ENCODE measurements at places on chromosomes 4 and X.

DNA sequence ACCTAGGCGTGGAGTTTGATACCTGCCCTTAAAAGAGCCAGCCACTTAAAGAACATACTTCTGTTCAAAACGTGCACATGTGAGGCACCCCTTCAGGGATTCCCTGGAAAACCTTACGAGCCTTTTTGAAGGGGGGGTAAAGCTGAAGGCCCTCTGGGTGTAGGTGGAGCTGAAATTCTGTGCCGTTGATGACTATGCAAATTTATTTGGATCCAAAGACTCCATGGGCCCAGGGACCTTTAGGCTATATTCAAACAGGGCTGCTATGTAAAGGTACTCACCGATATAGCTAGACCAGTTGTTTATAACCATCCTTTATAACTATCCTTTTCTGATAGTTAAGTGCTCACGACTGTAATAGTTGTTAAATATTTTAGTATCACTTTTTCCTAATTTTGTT lies 40.3 kb upstream of the NFXL1 start:
- DNase-seq, result no peak

DNA sequence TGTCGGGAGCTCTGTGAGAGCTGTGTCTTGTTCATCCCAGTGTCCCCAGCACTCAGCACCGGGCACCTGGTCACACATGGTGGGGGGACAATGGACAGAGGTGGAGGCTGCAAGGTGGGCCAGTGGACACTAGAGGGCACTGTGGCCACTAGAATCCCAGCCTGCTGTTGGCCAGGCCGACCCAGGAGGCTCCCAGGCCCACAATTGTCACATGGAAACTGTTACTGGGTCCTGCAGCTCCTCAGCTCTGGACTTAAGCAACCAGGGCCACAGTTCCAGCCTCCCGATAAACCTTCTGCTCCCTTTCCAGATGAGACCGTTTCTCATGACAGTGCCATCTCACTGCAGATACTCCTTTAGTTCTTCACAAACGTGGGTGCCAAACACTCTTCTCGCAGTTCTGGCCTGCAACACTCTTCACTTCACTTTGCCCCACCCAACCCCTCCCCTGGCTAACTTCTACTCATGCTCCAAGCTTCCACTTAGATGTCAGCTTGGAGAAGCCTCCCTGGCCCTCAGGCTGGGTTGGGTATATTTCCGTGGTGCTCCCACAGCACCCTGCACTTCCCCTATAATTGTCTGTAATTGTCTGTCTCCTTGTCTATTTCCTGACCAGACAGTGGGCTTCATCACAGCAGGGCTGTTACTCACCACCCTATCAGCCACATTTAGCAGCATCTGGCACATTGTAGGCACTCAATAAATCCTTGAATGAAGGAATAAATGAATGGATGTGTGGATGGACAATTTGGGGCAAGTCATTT lies 3.5 kb upstream of the IQSEC2 start:
- peak; percentile 77 for DNase-seq

DNA sequence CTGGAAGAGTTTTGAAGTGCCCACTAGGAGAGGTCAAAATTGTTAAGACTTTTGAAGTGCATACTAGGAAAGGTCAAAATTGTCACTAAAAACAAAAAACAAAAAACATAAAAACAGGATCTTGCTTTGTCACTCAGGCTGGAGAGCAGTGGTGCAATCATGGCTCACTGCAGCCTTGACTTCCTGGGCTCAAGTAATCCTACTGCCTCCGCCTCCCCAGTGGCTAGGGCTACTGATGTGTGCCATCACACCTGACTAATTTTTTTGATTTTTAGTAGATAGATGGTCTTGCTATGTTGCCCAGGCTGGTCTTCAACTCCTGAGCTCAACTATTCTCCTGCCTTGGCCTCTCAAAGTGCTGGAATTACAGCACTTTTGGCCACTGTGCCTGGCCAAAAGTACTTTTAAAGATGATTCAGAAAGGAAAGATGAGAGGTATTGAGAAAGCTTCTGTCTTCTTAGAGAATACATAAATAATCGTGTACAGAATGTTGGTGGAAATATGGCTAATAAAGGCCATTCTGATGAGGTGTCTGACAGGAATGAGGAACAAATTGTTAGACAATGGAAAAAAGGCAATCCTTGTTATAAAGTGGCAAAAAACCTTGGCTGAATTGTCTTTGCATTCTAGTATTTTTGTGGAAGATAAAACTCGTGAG lies 43.3 kb upstream of the STX18 start:
- DNase-seq, result no peak

GRCh38 chr4:150852216-150852615 lies 162.9 kb downstream of the LRBA start:
- no peak for DNase-seq

DNA sequence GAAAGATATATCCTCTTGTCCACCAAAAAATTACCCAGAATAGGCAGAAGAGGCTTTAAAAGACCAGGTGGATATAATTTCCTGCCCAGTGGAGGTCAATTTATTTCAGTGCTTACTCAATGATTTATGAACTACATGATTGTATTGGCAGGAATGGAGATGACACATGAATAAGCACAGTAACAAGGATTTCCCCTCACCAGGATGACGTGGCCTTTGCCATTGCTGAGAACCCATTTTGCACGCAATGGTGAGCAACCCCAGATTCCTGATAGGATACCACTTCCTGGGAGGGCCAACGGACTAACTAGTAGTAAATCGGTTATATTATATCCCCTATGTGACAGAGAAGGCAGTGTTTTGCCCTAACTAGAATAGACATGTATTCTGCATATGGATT lies 11.6 kb upstream of the TTC29 start:
- DNase-seq, result no peak

DNA sequence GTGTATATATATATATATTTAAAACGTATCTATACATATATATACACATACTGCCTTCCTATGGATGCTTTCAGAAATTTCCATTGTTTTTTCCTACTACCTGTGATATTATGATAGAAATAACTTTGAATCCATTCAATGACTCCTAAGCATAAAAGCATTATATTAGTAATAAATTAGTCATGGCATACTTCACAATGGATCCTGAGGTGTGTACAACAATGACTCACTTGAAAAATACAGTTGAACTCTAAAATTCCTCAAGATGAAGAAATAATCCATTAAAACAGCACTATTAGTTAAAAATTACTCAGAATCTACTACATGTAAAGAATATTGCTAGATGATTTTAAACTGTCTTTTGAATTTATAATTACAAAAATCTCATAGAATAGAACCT lies 201.1 kb downstream of the STPG2 start:
- no peak for DNase-seq

DNA sequence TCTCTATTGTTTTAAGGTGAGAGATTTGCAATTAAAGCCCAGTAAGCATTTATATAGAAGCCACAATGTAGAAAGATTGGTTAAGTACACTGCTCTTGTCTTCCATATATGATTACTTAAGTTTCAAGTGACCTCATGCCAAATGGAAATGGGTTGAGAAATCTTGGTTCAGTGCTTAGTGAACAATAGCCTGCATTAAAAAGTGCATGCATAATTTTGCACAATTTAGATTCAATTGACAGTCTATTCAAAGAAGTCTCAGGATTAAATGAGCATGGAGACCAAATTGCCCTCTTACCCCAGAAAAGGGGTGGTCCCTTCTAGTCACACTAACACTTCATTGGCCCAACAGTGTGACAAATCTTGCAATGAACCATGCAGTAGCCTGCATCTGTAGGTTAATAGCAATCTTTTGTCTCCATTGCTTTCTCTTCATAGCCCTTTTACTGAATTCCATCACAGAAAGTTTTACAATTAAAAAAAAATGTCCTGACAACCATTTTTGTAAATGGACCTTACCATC lies 93.6 kb downstream of the HHIP start:
- DNase-seq, result no peak

DNA sequence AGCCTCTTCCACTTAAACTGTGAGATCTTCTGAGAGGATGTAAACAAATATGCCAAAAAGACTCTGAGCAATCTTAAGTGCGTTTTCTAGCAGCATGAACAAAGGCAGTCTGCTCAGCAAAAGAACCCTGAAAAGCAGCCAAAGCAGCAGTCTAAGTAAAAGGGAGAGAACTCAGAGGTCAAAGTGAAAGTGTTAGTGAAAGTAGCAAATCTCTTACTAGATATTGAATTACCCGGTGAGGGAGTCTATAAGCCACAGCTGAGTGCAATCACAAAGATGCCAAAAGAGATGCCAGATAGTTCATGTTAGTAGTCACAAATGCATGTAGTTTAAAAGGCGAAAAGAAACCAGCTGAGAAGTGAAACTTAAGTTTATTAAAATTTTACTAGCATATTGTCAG lies 7.9 kb upstream of the GNRHR start:
- no peak for DNase-seq

- no peak for DNase-seq
These were observed 149.9 kb downstream of the ARSF start for GRCh38 chrX:3191201-3191600.

DNA sequence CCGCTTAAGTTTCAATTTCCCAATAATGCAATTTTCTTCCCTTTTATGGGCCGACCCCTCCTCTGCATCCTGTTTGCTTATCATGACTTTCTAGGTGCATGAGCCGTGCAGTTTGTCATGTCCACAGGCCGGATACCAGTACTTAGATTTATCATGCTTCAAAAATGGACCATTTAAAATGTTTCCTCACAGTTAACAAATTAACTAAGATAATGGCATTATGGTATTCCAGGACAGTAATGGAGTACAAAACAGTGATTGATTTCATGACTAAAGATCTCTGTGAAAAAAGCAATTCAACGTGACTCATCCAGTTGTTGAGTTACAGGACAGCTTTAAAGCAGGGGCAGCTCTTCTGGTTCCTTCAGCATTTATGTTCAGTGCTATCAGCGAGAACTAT lies 23.0 kb downstream of the SNX25 start:
- no peak for DNase-seq

- DNase-seq, result no peak
These were observed 137.4 kb upstream of the AGA start for GRCh38 chr4:177579649-177580048.

- DNase-seq, result no peak
These were observed 53.0 kb upstream of the RPS6KA6 start for GRCh38 chrX:84240848-84241565.

DNA sequence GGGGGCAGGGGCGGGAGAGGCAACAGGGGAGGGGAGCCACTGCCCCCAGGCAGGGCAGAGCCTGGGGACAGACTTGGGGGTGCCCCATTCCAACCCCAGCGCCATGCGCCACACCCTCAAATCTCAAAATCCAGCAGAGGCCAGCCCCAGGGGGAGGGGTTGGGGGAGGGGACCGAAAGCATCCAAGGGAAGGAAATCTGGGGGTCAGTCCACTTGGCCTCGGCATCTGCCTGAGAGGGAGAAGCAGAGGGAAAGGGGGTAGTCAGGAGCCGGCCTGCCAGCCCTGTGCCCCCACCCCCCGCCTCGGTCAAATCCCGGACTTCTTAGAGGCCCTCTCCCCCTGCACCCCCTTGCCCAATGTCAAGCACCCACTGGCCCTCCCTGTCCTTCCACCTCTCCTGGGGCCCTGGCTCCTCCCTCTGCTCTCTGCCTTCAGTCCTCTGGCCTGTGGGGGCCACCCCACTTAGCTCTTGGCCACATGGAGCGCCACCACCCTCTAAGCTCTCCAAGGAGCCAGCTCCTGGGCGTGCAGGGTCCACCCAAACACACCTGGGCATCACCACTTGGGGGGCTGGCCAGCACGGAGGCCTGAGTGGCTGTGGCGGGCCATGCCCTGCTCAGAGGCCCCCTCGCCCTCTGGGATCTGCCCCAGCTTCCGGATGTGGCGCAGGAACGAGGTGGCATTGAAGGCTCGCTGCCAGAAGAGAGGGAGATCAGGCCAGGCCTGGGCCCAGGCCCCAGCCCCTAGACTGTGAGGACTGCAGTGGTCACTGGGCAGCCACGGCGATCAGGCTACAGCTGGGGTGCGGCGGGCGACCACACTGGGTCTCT lies 3.5 kb downstream of the PNCK start:
- no peak for DNase-seq

- DNase-seq, result no peak
These were observed 109.9 kb upstream of the BCOR start for GRCh38 chrX:40207626-40208025.

GRCh38 chr4:121454251-121454979 lies 73.6 kb upstream of the QRFPR start:
- no peak for DNase-seq

GRCh38 chrX:78496483-78496882 lies 162.6 kb downstream of the RTL3 start:
- DNase-seq, result no peak

GRCh38 chr4:36385951-36386571 lies 104.6 kb downstream of the DTHD1 start:
- no peak for DNase-seq

DNA sequence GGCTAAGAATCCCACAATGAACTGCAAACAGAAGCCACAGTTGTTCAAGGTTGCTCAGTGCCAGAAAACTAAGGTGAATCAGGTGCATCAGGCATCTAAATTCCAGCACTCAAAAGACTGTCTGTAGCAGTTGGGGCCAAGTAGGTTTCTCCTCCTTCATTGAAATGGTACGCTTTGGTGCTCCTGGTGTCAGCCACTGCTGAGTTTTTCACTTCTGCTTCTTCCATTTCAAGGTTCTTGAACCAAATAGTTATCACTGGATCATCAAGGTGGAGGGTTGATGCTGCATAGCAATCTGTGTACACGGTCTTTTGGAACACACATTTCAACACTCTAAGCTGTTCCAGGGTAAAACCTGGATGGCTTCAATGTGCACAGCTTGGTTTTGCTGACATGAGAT lies 74.4 kb downstream of the TMA16 start:
- DNase-seq, result no peak

DNA sequence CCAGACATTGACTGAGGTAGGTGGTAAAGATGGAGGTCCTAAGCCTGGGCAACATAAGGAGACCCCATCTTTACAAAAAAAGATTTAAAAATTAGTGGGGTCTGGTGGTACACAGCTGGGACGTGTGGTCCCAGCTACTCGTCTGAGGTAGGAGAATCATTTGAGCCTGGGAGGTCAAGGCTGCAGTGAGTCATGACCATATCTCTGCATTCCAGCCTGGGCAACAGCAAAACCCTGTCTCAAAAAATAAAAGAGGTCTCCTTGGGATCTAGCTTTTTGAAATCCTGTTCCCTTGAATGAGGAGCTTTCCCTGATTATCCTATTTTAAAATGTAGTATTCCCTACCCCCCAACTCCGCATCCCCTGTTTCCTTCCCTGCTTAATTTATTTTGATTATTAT lies 78.7 kb upstream of the OGT start:
- DNase-seq, result peak; percentile 26

DNA sequence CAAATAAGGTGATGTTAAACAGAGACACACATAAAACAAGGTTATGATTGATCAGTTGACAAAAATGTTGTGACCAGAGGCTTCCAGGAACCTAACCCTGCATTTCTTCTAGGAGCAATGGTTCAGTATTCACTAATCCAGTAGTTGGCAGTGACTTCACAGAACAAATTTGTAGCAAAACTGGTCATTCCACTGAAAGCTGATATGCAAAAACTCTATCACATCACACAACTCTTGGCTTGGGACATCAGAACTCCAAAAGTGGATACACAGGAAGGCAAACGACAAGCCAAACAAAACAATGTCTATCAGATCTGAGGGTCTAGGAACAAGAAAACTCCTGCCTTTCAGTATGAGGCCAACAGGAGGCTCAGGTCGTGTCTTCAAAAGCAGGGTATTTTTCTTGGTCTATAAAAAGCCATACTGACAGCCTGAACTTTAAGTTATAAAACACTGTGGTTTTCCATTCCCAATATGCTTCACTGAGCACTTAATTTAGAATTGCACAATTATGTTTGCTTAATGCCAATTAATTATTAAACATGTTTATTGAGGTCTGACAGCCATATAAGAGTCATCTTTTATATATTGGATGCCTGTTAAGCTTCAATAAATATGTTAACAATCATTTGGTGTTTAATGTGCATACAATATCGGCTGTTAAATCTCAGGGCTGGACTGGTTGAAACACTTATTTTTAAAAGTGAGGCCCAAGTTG lies 45.6 kb downstream of the SOD3 start:
- DNase-seq, result no peak
